Hair follicular keratinocyte (primary cell): ENCODE measurements at places on chromosomes 11 and 22. TPM values are rescaled to one million over a fixed set of nuclear protein-coding genes. Genes with fewer than 3 reads are reported as not detected.

The CERK gene
- total RNA-seq, result 13.0 and 16.6 TPM in 2 replicates

The NLRP14 gene
- 0.04 and 0.08 TPM in 2 replicates for total RNA-seq

The XRCC6 gene
- 273 and 461 TPM in 2 replicates for total RNA-seq

The RASSF10 gene
- 1.8 and 2.3 TPM in 2 replicates for total RNA-seq

The P2RY2 gene
- 7.2 and 13.2 TPM in 2 replicates for total RNA-seq
